ENCODE measurements at places on chromosomes 6 and 20. TPM values are rescaled to one million over a fixed set of nuclear protein-coding genes. Genes with fewer than 3 reads are reported as not detected.

- no peak for DNase-seq
Observed at GRCh38 chr6:32709625-32710024, 31.6 kb upstream of the HLA-DQA2 start.

GRCh38 chr6:135227349-135227748 lies 46.2 kb downstream of the MYB start:
- DNase-seq: no peak

Gene EYA2
- not detected for total RNA-seq

- no peak for DNase-seq
Observed at GRCh38 chr20:16752082-16752481, 3.9 kb downstream of the OTOR start.

DNA sequence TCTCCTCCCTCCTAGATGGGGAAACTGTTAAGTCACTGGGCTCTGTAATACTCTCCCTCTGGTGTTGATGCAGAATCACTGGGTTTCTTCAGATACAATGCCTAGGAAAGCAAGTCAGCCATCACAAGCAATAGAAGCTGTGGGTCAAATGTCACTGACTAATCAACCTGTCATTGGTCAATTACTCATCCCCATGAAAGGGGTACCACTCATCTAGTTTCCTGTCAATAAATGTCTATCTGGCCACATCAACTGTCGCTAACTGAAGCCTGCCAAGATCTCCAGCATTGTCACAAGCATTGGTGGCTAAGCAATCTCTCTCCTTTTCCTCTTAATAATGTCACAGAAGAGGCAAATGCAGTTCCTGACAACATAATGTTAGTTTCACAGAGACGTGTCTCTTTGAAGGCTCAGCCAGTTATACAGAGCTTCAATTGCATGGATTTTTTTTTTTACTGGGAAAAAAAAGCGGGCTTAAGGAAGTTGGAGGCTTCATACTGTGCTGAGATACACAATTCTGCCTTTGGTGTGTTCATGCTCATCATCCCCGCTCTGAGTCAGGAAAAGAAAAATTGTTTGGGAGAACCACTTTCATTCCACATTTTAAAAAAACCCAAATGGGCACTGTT lies 355.9 kb downstream of the BTBD9 start:
- DNase-seq: no peak

Gene SLC35F1
- not detected for total RNA-seq

Gene PPP1R3G
- not detected for total RNA-seq

- peak; percentile 83 for DNase-seq
Observed at GRCh38 chr6:130697995-130698535, 129.1 kb upstream of the SMLR1 start.

GRCh38 chr6:62707156-62707555 lies 421.1 kb upstream of the KHDRBS2 start:
- no peak for DNase-seq

DNA sequence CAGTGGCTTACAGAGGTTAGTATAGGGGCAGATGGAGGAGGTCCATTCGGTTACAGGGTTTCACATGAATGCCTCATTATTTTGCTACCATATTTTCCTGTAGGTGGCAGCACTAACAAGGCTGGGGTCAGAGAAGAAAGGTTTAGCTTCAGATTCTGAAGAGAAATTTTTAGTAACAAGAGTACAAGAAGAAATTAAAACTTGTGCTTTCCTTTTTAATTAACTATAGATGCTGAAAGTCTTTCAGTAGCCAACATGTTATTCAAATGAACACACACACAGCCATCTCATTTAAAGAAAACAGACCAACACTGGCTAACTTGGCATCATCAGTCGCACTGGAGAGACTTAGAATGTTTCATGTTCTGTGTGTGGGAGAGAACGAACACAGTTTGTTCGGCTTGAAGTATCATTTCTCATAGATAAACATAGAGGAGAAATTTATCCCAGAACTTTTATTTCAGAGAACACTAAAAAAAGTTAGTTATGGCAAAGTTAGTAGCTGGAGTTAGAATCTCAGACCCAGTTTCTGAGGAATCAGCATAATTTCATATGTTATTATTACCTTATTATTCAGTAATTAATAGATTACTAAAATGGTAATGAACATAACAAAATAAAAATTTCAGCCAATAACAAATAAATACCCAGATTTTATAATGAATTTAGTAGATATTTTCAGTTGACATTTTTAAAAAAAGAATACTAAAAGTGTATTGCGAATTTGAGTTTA lies 314.0 kb upstream of the RSPO3 start:
- DNase-seq: no peak

Data from activated CD8-positive, alpha-beta memory T cell treated with anti-CD3 and anti-CD28 coated beads, Interleukin-2, amount 10 ng/mL, durations not matched to agents 7 days and 5 days (primary cell).